Stimulated activated CD4-positive, alpha-beta T cell treated with anti-CD3 and anti-CD28 coated beads, Interleukin-2, amount 100 ng/mL, for 48 hours (primary cell): ENCODE measurements at places on chromosomes 5 and 9.

DNA sequence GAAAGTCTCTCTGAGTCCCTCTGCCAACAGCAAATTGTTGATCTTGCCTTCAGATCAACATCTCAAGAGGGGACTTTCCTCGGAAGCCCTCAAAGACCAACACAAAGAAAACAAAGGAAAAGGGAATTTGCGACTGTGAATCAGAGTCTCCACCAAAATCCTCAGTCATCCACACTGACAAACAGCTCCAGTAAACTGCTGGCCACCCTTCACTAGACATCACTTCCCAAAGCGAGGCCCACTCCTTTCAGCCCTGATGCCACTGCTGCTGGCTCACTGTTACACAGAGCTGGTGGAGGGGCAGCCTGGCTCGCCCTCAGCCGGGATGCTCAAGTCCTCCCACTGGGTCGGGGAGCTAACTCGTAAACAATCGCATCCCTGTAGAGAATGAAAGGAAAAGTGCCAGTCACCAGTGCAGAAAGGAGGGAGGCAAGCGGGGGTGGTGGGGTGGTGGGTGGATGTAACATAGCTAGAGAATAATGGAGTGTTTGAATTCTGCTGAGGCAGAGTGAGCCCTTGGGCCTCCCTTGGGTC, 1.3 kb downstream of the FGF1 start:
- DNase-seq: no peak

GRCh38 chr5:113510836-113511451, 2.5 kb upstream of the YTHDC2 start:
- DNase-seq: no peak

GRCh38 chr9:21402386-21403251, 6.3 kb upstream of the IFNA8 start:
- no peak for DNase-seq

DNA sequence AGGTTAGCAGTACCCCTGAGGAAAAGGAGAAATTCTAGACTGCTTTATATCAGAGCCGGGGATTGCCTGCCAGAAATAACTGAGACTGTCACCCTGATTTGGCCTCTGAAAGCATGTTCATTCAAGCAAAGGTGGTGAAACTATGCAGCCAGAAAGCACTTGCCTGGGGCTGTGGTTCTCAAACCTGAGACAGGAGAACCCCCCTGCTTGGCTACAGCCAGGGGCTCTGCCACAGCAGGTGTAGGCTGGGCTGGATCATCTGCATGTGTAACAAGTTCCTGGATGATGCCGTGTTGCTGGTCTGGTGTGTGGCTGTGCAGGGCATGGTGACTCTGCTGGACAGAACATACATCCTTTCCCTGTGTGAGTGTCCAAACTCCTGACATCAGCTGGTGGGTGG, 157.8 kb downstream of the NXNL2 start:
- no peak for DNase-seq

DNA sequence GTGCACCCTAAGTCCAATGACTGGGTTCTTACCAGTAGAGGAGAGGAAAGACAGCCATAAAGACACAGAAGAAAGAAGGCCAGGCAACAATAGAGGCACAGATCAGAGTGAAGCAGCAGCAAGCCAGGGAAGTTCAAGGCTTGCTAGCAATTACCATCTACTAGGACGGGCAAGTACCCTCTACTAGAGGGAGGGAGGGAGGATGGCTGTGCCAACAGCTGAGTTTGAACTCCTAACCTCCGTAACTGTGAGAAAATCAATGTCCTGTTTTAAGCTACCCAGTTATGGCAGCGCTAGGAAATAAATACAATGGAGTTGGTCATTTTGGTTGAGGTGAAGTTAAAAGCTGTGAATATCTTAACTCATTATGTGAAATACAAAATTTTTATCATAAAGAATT, 991.8 kb upstream of the CTNND2 start:
- DNase-seq: no peak

DNA sequence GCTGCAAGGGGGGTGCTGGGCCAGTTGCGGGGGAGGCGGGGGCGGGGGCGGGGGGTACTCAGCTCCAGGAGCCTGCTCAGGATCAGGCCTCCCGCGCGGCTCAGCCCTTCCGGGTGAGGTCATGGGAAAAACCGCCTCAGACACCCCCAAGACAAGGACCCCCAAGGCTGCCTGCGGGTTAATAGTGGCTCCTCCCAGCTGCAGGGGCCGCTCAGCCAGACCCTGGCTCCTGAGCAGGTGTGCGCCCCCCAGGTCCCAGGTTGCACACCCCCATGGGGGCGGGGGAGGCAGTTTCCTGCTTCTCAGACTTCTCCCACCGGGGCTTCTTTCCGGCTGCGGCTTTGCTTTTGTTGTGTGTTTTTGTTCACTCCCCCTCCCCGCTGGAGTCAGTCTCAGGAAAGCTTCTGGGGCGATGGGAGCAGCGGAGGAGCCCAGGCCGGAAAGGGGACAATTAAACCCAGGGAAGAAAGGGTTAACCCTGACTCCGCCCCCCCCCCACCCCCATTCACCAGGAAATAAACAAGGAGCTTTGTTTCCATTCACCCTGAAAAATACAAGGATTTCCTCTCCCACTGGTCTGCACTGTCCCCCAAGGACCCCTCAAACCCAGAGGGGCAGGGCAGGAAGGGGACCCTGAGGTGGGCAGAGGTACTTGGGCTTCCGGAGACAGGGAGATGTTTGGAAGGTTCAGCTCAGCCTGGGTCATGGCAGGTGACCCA, 42.3 kb upstream of the NOTCH1 start:
- DNase-seq: no peak

GRCh38 chr5:37197340-37198050, 51.7 kb downstream of the CPLANE1 start:
- no peak for DNase-seq

DNA sequence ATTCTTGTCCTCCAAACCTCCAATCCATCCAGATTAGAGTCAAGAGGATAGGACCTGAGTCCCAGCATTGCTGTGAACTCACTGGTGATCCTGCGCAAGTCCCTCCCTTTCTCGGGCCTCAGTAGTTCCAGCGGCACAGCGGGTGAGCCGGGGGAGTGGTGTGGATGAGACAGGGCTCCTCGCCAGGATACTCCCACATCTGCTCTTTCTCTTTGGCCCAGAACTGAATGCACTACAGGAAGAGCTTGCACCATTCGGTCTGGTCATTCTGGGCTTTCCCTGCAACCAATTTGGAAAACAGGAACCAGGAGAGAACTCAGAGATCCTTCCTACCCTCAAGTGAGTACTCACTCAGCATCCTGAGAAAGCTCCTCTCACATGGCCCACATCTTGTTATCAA, 6.3 kb downstream of the GPX3 start:
- no peak for DNase-seq

- DNase-seq: no peak
Measured at GRCh38 chr5:133370036-133370831, 242.1 kb downstream of the FSTL4 start.

DNA sequence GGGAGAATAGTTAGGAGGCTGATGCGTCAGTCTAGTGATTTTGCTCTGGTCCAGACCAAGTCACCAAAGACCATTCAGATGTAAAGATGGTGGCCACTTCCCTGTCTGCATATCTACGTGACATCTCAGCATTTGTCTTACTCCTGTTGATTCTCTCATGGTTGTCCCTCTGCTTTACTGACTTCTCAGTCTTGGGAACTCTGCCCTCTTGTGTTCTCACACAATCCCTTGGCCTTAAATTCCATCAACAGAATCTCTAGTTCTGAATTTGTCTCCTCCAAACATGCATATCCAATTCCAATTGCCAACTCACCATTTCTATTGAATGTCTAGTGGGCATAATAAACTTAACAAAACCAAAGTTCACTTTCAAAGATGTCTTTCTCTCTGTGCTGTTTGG, 147.8 kb downstream of the SLC24A2 start:
- DNase-seq: no peak

- no peak for DNase-seq
Measured at GRCh38 chr9:35826071-35826701, 2.3 kb downstream of the FAM221B start.

DNA sequence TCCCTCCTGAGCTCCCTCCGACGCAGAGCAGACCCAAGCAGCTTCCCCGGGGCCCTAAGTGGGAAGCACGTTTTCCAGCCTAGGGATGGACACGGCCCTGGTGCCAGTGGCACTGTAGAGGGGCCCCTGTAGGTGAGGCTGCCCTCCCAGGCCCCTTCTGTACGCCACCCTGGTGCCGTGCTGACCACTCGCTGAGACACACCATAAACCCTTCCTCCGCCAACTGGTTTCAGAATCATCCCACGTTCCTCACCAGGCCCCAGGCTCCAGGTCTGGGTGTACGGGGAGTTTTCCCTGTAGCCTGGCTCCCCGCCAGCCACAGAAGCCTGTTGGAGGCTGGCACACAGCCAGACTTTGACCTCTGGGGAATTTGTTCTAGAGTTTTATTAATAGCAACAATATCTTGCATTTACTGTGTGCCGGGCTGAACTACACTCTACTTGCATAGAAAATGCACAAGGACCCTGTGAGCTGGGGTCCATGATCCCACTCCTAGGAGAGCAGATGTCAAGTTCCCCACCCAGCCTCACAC, 18.2 kb upstream of the WDR38 start:
- DNase-seq: no peak
